Activated CD8-positive, alpha-beta T cell treated with anti-CD3 and anti-CD28 coated beads, Interleukin-2, amount 10 ng/mL, durations not matched to agents 7 days and 5 days (primary cell): ENCODE measurements at places on chromosomes 13 and 19. TPM values are rescaled to one million over a fixed set of nuclear protein-coding genes. Genes with fewer than 3 reads are reported as not detected.

The EDNRB gene
- total RNA-seq = not detected

The TEX26 gene
- total RNA-seq = not detected

The NTN5 gene
- 0.78 TPM for total RNA-seq

GRCh38 chr13:21576426-21576825, 27.5 kb downstream of the MICU2 start:
- H3K27me3 ChIP-seq = no peaks in the 10 kb centered on the region
- peaks cover 14% of the 10 kb centered on the region for H3K4me1 ChIP-seq
- H3K27ac ChIP-seq = no peak overlapping the region
- no peak for DNase-seq
- H3K36me3 ChIP-seq = peaks cover 2% of the 10 kb centered on the region
- H3K4me3 ChIP-seq = no peak overlapping the region

DNA sequence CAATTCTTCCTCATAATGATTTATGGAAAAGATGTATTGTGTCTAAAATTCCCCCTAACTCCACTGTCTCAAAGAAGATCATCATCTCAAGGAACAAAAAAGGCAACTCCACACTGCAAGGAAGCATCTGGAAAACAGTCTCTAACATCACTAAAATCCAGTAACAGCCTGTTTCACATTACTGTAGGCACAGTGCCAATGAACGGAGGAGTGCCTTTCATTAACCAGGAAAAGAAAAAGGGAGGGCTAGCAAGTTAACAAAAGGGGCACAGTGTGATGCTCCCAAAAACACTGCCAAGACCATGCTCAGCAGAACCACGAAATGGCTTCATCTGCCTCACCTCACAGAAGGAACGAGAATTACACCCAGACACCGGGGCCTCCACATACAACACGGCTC, 8.5 kb downstream of the TMTC4 start:
- no peaks in the 10 kb centered on the region for H3K27me3 ChIP-seq
- no peak for DNase-seq
- peak overlapping the region; percentile 26 for H3K27ac ChIP-seq
- H3K36me3 ChIP-seq = peaks cover 78% of the 10 kb centered on the region

DNA sequence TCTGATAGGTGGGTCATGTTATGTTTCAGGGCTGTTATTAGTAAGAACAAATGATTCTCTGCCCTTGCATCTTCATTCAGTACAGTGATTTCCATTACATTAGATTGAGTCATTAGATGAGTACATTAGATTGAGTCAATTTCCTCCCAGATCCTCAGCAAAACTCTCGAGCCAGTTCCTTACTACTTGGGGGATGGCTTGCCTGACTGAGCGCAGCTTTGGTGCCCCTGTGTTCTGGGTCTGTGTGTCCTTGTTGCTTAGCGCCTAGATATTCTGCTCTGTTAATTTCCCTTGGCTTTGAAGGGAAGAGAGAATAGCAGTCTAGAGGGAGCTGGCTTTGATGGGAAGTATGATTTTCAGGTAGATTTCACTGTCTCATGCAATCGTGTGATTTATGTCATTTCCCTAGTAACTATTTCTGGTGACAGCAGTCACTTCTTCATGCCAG, 19.1 kb upstream of the SCEL start:
- peaks cover 6% of the 10 kb centered on the region for H3K27me3 ChIP-seq
- H3K27ac ChIP-seq = no peak overlapping the region
- H3K4me3 ChIP-seq = no peak overlapping the region
- DNase-seq = no peak
- no peaks in the 10 kb centered on the region for H3K4me1 ChIP-seq
- H3K36me3 ChIP-seq = no peaks in the 10 kb centered on the region

- no peak for DNase-seq
- H3K4me3 ChIP-seq = no peak overlapping the region
- no peaks in the 10 kb centered on the region for H3K36me3 ChIP-seq
- H3K27ac ChIP-seq = no peak overlapping the region
Observed at GRCh38 chr19:39919976-39920375, 14.5 kb downstream of the FCGBP start.

- no peak overlapping the region for H3K4me3 ChIP-seq
- no peak overlapping the region for H3K27ac ChIP-seq
- DNase-seq = no peak
- H3K27me3 ChIP-seq = no peaks in the 10 kb centered on the region
Observed at GRCh38 chr13:75467040-75467728, 14.8 kb downstream of the TBC1D4 start.

- no peak overlapping the region for H3K4me3 ChIP-seq
- peak overlapping the region; percentile 46 for H3K27ac ChIP-seq
- no peak for DNase-seq
- peaks cover 50% of the 10 kb centered on the region for H3K4me1 ChIP-seq
Observed at GRCh38 chr19:14566712-14567077, 5.2 kb downstream of the NDUFB7 start.

DNA sequence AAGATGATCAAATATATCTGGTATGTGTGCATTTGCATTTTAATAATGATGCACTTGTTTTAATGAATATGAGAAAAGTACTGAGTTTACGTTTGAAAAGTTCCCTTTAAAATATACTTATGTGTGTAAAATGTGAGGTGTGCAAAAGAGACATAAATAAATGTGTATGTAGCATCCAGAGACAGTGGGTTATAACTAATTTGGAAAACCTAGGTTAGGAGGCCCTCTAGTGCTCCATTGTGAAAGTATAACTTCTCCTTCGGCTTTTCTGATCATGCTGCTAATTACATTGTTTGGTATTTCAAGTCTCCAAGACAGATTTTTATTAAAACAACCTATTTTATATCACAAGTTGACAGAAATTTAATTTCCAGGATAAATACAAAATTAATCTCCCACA, 30.1 kb downstream of the SCEL start:
- DNase-seq = no peak
- no peaks in the 10 kb centered on the region for H3K36me3 ChIP-seq
- peaks cover 7% of the 10 kb centered on the region for H3K27me3 ChIP-seq
- no peaks in the 10 kb centered on the region for H3K4me1 ChIP-seq
- H3K27ac ChIP-seq = no peak overlapping the region

GRCh38 chr19:41811036-41811435, 14.6 kb downstream of the CEACAM3 start:
- H3K4me3 ChIP-seq = no peak overlapping the region
- peaks cover 10% of the 10 kb centered on the region for H3K4me1 ChIP-seq
- no peaks in the 10 kb centered on the region for H3K36me3 ChIP-seq
- no peaks in the 10 kb centered on the region for H3K27me3 ChIP-seq
- no peak overlapping the region for H3K27ac ChIP-seq

GRCh38 chr19:48344892-48345291, 18.8 kb downstream of the TMEM143 start:
- H3K4me1 ChIP-seq = no peaks in the 10 kb centered on the region
- no peak overlapping the region for H3K27ac ChIP-seq
- no peaks in the 10 kb centered on the region for H3K36me3 ChIP-seq
- no peaks in the 10 kb centered on the region for H3K27me3 ChIP-seq

DNA sequence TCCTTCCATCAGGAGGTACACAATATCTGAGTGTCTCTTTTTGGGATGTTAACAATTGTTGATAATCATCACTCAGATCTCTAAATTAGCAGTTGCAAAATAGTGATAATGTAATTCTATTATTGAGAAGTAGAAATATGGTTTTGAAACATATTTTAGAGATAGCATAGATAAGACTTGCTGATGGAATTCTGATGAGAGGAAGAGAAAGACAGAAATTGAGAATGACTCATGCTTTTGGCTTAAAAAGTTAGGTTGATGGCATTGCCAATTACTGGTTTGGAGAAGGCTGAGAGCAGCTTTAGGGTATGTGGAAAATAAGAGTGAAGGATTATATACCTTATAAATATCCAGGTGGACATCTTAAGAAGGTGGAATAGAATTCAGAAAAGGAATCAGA, 106.4 kb upstream of the EDNRB start:
- no peak for DNase-seq
- peaks cover 4% of the 10 kb centered on the region for H3K36me3 ChIP-seq
- no peak overlapping the region for H3K27ac ChIP-seq
